ENCODE measurements at places on chromosomes 1 and 21.

- DNase-seq: no peak
Observed at GRCh38 chr1:24266998-24267397, 52.2 kb upstream of the GRHL3 start.

DNA sequence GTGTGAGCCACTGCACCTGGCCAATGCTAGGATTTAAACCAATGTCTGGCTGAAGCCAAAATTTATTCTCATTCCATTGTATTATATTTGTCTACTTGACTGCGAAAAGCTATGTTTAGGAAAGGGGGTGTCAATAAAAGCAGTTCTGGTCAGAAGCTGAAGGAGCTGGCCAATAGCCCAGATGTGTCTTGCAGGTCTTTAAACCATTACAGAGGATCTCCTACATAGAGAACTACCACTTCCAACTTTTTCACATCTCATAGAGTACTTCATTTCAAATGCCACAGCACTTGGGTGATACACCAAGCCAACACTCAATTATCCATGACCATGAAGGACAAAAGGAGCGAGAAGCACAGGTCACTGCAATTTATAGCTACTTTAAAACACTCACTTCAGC is 2.5 kb downstream of the SYT11 start:
- no peak for DNase-seq

DNA sequence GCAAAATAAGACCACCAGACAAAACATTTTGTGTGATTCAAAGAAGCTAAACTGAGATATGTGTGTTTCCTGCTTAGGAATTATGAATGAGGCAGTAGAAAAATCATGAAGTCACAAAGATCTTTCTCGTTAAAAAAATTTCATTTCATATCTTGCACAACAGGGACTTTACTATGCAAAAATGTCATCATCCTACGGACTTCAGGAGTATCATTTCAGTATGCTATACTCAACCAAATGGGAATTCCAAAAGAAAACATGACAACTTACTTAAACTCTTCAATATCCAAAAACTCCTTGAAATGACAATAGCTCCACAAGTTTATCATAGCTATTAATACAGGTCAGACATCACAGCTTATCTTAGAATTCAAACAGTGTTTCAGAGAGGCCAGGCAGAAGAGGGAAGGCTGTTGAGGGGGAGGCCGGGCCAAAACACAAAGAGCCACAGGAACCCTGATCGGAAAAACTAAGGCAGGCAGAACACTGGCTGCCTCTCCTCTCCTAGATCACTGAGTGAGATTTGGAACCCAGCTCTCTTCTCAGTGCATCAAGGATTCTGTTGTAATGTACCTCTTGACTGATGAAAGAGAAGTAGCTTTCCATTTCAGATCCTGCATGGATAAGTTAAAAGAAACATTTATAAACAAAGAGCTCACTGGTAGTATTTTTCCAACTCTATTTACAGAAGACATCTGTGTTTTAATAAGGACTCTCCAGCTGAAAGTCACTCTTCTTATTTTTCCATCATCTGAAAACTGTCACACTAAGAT is 66.9 kb downstream of the TESK2 start:
- DNase-seq: no peak

DNA sequence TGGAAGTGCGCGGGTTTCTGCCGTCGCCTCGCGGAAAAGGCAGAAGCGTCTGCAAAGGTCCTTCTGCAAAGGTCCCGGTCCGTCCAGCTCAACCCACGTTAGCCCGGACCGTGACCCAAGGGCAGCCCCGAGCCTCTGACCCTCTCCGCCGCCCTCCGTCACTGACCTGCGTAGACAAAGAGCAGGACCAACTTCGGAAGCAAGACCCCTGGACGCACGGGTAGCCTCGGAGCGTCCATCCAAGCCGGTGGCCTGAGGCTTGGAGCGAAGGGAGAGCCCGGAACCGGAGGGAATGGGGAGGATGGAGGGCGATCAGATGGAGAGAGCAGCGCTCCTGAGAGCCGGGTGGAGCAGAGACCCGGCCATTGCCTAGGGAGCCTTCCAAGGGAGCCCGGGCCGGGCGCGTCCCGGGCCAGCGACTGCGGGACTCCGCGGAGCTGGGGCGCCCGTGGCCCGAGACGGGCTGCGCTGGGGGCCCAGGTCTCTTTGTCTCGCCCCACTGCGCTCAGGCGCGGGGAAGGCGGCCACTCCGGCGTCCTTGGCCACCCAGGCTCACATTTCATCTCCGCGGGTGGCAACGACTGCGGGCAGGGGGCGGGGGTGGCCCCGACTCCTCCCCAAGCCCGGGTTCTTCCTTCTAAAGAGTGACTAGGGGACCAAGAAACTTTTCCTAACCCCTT is at the start of gene CYYR1:
CYYR1 (minus strand) TSS at position 585 of the 680 bp plus-strand sequence; CDS start at position 239, 346 bp downstream.
- DNase-seq: peak; percentile 22

DNA sequence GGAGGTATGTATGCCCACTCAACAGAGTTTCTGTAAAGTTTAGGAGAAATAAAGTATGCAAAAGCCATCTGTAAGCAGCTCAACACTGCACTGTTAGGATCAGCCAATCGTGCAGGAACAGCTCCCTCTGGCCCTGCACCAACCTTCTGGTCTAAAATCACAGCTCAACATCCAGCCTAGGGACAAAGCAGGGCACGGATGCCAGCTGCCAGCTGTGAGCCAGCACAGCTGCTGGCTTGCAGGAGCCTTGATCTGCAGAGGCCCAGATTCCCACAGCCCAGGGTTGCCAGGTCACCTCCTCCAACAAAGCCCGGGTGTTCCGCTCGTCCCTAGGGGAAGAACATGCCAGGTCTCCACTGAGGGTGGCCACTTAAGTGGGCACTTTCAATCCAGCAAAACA is 8.6 kb downstream of the ACOT7 start:
- DNase-seq: peak; percentile 37

DNA sequence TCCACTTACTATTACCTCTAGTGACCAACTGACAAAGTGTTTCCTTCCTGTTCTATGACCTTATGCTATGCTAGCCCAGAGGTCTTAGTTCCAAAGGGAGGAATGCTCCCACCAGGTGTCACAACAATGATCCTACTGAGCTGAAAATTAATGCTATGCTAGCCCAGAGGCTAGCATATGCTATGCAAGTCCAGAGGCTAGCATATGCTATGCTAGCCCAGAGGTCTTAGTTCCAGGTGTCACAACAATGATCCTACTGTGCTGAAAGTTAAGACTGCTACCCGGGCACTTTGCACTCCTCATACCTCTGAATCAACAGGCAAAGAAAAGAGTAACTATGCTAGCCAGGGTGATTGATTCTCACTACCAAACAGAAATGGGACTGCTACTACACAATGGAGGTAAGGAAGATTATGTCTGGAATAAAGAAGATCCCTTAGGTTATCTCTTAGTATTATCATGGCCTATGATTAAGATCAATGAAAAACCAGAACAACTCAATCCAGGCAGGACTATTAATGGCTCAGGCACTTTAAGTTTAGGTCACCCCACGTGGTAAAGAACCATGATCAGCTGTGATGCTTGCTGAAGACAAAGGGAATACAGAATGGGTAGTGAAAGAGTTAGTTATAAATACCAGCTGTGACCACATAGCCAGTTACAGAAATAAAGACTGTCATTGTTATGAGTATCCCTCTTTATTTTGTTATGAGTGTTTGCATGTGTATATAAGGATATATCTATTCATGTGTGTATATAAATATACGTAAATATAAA is 114.1 kb downstream of the CSMD2 start:
- DNase-seq: no peak

DNA sequence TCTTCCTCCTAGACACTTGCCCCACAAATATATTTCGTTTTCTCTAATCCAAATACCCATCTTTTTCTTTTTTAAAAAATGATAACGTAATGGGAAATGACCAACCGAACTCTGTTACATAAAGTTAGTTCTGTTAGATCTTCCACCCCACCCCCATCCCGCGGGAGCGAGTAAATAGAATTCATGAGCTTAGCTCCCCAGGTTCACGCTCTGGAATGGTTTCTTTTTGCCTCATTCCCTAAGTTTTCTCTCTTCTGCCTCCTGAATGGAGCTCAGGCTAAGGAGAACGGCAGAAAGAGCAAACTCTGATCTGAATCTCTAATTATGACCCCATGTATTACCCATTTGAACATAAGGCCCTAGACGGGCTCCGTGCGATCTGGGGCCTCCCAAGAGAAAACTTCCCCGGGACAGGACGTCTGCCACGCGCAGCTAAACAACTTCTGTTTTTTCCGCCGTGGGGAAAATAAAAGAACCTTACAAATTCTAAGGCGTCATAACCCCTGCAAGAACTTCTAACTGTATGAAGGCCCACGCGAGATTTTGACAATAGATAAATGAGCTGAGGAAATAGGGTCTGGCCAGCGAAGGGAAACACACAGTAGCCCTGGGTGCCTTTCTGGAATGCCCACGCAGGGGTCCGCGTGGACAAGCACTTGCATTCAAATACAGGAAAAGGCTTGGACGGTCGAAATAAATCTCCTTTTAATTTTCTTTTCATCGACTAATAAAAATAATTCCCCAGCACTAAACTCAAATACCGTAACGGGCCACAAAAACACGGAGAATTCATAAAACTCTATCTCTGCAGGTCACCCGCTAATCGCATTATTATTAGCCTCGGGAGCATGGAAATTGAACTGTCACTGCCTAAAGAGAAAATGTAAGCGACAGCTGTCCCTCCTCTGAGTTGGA is 2.2 kb downstream of the TBX15 start:
- DNase-seq: no peak

- DNase-seq: no peak
Observed at GRCh38 chr1:941015-941587, 17.4 kb downstream of the SAMD11 start.

DNA sequence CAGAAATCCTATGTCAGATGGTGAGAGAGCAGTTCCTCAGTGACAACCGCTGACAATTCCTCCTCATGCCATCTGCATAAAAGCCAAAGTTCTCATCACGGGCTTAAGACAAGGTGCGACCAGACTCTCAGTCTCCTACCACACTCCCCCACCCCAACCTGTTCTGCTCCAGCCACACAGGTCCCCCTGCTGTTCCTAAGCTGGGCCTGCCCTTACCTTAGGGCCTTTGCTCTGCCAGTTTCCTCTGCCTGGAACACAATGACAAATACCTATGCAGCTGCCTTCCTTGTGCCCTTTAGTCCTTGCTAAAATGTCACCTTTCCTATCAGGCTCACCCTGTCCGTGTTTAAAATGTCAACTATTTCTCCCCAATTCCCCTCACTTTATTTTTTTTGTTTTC is 382.2 kb downstream of the NTNG1 start:
- no peak for DNase-seq

DNA sequence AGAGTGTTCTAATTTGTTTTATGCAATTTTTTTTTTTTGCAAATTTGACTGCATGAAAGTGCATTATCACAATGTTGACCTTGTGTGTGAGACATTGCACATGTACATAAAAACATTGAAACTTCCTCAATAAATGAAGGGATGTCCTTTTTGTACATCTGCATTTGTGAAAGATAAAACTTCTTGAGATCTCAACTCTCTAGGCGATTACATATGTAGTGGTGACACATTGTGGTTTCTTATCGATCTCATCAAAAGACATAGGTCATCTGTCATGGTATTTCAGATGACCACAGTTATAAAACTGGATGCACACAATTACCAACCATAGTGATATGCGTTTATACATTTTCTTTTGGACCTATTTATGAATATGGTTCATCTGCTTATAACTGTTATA is 35.6 kb upstream of the C21orf91 start:
- DNase-seq: peak; percentile 5

GRCh38 chr1:224087286-224087794 is 26.6 kb upstream of the FBXO28 start:
- no peak for DNase-seq

- DNase-seq: no peak
Observed at GRCh38 chr1:214636436-214636835, 33.4 kb downstream of the CENPF start.

GRCh38 chr1:108554682-108555427 is 5.0 kb upstream of the EEIG2 start:
- DNase-seq: no peak

GRCh38 chr21:42291751-42292562 is 23.3 kb downstream of the TFF3 start:
- DNase-seq: no peak

- DNase-seq: no peak
Observed at GRCh38 chr1:94084085-94084484, 36.9 kb downstream of the ABCA4 start.

- peak; percentile 97 for DNase-seq
Observed at GRCh38 chr1:12549460-12550349, 68.3 kb downstream of the DHRS3 start.

DNA sequence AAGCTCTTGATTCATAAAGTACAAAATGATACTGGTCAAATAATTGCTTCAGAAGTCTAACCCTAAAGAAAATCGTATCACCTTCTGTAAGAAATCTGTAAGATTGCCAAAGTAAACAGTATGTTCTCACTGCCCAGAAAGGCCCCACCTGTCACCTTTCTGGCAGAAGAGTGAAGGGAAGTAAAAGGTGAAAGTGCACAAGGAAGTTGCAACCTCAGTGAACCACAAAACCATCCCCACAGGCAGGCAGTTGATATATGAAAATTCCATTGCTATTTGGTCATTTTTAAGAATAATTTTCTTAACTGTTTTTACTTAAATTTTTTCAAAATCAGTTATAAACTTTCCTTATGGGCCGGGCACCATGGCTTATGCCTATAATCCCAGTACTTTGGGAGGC is 48.5 kb upstream of the FBXO28 start:
- peak; percentile 72 for DNase-seq

DNA sequence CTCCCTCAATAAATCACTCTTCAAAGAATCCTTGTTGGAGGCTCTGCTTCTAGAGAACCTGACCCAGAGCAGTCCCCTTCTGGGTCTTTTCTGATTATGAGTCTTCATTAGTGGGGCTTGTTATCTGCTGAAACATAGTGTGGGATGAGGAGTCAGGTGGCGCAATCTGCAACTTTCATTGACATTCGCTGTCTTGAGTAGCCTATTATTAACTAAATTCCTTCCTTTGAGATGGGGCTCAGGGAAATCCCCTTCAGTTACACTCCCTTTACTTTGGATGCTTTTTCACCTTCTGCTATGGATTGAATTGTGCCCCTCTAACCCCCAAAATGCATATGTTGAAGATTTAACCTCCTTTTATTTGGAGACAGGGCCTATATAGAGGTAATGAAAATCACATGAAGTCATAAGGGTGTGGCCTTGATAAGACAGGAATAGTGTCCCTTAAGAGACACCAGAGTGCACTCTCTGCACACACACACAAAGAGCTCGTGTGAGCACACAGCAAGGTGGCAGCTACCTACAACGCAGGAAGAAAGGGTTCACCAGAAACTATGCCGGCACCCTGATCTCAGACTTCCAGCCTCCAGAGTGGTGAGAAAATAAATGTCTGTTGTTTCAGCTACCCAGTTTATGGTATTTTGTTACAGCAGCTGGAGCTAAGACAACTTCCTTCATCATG is 19.5 kb downstream of the DIO1 start:
- DNase-seq: no peak

DNA sequence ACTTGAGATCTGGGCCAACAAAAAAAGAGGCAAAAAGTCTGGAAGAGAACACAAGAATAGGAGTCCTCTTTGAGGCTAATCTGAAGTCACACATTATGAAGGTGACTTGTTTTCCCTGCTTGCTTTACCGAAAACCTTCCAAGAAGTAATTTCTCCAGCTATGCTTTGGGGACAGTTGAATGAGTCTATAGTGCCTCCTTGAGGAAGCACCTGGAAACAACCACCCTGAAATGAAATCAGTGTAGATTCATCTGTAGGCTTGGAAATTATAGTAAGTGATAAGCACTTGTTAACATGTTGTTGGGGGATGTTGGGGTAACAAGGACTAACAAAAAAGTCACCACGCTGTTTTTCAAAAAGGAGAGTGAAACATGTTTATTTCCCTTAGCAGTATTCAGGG is 23.4 kb upstream of the RPTN start:
- no peak for DNase-seq

GRCh38 chr1:205287767-205288559 is 33.6 kb downstream of the NUAK2 start:
- DNase-seq: peak; percentile 61

- no peak for DNase-seq
Observed at GRCh38 chr21:26070822-26071425, 99.6 kb downstream of the APP start.
